ENCODE measurements at places on chromosomes 5 and 9.
A peak's percentile ranks its signal among the peaks of the same experiment; 100 is the strongest.

DNA sequence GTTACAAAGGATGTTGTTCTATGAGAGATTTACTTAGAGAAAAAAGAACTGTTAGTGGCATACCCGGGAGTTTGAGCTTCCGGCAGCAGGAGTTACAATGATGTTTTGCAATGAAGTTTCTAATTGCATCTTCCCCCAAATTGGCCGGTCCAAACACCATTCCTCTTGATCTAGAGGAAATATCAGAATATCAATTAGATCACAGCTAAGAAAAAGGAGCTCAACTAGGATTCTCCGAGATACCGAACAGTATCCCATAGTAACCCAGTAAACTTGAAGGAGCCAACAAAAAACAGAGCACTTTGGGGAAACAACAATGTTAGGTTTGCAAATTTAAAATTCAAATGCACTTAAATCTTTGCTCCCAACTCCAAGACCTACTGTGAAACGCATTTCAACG is 159.5 kb downstream of the TRPM6 start:
- DNase-seq: peak; percentile 31

- no peak for DNase-seq
Measured at GRCh38 chr9:114172981-114173833, 17.9 kb downstream of the COL27A1 start.

GRCh38 chr5:25516141-25516540 is 871.4 kb upstream of the CDH10 start:
- no peak for DNase-seq

GRCh38 chr9:107422189-107423185 is 67.1 kb downstream of the KLF4 start:
- peak; percentile 94 for DNase-seq

DNA sequence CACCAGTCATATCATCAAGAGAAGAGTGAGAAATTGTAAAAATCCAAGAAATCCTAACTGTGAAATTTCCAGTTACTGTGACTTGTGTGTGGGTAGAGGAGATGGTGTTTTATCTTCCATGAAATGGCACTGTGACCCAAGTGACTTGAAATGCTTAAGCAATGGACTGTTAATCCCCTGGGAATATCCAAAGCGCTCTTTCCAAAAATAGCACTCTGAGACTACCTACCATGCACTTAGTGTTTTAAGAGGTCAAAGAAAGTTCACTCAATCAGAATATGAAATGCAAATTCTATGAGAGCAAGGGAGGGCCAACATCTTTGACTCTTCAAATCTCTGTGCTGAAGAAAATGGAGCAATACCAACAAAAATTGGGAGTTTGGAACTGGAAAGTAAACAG is 244.0 kb downstream of the GABRB2 start:
- no peak for DNase-seq
